ENCODE measurements at places on chromosomes 3 and 15.

DNA sequence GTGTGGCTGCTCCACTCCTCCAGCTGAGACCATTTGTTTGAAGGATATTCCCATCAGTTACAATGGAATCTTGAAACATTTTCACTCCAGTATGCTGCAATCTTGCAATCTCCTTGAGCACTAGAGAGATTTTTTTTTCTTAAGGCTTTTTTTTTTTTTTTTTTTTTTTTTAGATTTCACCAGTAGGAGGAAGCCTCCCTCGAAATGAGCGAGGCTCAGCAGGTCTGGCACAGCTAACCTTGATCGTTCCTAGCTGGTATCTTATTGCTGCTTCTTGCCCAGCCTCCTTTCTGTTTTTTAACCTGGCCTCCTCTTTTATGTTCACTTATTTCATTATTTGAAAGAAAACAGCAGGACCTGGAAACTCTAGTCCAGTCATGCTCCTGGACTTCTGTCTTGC lies 48.1 kb downstream of the RAP2B start:
- DNase-seq = no peak

GRCh38 chr15:70141376-70142071 lies 43.8 kb upstream of the TLE3 start:
- DNase-seq = no peak

DNA sequence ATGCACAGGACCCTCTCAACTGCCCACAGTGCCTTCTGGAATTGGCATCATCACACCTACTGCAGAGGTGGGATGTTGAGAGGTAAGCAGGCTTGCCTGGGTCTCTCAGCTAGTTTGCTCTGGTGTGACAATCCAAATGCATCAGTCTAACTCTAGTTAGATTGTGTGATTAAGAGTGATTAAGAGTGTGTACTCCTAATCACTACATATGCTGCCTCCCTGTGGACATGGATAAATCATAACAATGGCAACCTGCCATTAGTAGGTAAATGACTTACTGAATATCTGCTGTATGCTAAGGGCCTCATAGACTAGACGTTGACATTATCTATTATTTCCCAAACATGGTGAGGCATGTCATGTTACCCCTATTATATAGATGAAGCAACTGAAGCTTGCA lies 342.1 kb downstream of the OCA2 start:
- DNase-seq = no peak

DNA sequence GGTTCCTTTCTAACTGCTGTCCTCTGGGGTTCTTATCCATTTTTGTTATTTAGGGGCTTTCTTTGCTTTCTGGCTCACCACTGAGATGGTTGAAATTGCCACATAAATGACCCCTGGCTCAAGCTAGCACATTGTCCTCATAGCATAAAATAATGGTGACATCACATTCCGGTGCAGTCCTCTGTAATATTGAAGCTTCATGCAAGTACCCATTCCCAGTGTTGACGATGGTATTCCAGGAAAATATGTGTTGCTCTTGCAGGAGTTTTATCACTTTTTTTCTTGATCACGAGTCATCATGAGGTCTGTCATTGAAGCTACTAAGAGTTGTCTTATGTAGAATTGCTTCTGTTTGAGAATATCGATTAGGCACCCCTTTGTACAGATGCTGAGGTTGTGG lies 56.1 kb downstream of the CRTC3 start:
- no peak for DNase-seq

DNA sequence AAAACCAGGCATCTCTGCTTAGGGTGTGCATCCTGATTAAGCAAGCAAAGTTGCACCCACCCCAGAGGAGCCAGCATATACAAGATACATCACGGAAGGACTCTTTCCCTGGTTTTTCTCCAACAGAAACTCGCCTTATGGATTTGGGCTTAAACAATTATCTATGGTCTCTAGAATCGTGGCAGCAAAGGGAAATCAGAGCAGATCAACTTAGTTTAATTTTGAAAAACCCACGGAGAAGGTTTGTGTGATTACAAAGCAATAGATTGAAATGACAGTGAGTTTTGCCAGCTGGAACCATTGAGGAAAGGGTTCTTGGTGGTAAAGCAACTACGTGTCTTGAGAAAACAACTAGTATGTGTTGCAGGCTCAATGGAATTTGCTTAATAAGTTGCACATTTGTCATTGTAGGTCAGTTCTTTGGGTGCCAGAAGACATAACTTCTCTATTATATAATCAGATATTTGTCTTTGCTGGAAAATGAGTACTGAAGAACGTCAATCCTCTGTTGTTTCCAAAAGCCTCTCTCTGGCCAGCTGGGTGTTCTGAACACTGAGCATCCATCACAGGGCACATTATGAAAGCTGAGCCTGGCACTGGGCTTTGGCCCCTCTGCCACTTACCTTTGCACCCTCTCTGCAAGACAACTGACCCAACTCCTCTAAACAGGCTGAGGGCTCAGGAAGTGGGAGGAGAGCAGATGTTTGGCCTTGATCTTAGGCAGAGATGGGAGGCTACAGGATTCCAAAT lies 75.7 kb upstream of the FBN1 start:
- no peak for DNase-seq

DNA sequence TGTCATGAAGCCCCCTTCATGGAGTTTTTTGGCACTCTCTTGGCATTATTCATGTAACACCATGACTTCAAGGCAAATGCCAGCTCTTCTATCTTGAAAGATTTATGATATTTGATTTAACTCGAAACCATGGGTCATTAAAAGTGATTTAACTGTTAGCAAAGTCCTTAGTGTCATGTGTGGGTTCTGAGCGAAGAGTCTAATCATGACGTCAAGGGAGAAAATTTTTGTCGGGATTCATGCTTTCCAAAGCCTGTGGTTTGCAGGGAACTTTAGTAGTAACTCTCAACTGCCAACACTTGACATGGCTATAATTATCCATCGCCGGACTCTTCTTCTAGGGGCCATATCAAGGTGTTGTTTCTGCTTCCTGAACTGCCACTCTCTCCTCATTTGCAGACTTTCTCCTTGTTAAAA lies 11.5 kb downstream of the GXYLT2 start:
- DNase-seq = no peak

DNA sequence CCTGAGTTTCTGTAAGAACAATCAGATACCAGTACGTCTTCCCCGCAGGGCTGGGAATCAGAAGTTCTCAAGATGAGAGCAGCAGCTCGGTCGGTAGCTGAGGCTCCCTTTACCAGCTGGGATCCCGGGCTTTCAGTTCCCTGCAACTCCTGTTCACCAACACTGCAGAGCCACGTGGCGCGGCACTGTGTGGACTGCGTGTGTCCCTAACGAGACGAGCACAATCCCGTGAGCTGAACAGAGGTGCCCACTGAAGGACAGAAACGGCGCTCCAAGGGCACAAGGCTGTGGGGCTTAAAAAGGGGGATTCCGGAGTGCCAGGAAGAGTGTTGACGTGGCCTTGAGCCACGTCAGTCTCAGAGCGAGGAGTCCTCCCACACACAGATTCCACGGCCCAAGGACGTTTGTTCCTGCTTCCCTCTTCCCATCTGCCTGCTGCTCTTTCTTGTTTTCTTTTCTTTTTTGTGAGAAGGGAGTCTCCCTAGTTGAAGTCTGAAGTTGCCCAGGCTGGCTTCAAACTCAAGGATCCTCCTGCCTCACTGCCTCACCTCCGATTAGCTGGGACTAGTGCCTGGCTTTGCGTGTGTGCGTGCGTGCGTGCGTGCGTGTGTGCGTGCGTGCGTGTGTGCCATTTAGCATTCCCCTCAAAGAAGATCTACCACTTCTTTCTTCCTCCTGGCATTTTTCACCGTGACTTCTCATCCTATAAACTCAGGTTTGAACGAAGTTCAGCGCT lies 37.1 kb upstream of the RPL35A start:
- DNase-seq = no peak

DNA sequence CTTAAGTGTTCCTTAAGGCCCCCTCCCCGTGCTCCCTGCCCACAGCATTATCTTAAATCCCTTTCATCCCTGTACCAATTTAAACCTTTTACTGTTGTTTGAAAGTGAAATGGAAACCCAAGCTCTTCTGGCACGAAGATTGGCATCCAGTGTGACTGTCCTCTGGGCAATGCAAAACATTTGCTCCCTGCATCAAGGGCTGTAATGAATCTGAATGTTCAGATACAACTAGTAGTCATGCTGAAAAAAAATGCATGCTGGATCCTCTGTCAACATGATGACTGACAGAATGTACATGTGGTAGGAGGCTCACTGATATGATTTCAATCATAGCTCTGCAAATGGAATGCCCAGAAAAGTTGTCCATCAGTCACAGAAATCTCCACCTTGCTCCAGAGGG lies 8.1 kb upstream of the CDIN1 start:
- no peak for DNase-seq

DNA sequence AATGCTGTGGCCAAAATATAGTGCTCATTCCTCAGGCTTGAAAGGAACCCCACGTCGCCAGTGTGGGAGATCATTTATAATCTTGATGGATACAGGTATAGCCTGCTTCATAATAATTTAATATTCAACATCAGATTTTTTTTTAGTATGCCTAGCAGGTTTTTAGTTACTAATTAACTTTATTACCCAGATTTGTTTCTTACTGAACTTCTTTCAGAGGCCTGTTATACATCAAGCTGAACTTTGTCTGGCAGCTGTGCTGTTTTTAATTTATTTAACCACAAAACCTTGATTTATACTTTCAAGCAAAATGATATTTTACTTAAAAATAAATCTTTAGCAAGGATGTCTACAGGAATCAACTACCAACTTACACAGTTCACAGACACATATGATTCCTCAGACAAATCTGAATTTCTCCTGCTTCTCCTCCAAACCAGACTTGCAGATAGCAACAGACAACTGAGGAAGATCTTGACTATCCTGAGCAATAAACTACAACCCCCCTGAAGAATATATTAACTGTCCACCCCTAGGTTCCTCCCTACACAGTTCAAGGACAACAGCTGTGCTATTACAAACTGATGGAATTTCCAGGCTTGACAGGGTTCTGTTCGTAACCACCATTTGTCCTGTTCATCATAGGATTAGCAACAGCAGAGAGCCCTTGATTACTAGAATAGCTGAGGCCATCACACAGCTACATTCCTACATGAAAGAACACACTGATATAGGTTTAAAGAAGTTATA lies 610 bp downstream of the MAP4 start:
- DNase-seq = no peak

GRCh38 chr15:89936051-89936785 lies 23.5 kb upstream of the ARPIN start:
- no peak for DNase-seq

DNA sequence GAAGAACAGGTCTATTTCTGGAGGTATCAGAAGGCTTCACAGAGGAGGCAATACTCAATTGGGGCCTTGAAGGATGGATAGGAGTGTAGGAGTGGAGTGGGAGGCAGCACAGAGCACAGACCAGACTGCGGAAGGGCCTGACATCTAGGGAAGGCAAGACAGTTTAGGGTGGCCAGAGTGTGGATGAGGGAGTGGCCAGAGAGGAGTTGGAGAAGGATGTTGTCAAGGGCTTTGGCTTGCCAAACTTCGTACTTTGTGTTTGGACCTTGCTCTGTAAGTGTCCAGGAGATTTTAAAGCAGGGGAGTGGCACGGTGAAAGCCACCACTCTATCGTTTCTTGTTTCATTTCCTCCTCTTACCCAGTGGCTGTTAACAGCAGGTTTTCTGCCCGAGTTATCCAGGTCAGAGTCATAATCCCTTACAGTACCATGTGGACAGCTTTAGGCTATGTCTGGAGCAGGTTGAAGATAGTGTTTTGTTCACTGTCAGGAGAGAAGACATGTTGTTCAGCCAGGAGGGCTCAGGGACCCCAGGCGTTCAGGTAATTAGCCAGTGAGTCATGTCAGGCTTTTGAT lies 12.3 kb downstream of the SMAD3 start:
- DNase-seq = no peak

DNA sequence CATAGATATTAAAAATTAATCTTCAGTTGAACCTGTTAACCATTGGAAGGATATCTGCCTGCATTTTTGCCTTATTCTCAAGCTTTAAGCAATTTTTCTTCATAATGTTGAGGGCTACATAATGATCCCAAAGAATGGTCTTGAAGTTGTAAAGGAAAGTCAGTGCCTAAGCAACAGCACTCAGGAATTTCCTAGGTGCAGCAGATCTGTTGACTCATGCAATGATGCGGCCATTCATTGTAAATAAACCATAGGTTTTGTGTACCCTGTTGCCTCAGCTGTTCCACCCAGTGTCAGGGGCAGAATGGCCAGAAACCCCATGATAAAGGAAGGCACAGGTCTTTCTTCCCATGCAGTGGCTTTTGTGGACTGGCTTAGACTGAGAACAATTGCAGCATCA lies 78.4 kb upstream of the TRIM42 start:
- no peak for DNase-seq

GRCh38 chr3:197593046-197593380 lies 37.2 kb upstream of the BDH1 start:
- DNase-seq = no peak

GRCh38 chr15:31554261-31554660 lies 227.6 kb downstream of the KLF13 start:
- DNase-seq = no peak

DNA sequence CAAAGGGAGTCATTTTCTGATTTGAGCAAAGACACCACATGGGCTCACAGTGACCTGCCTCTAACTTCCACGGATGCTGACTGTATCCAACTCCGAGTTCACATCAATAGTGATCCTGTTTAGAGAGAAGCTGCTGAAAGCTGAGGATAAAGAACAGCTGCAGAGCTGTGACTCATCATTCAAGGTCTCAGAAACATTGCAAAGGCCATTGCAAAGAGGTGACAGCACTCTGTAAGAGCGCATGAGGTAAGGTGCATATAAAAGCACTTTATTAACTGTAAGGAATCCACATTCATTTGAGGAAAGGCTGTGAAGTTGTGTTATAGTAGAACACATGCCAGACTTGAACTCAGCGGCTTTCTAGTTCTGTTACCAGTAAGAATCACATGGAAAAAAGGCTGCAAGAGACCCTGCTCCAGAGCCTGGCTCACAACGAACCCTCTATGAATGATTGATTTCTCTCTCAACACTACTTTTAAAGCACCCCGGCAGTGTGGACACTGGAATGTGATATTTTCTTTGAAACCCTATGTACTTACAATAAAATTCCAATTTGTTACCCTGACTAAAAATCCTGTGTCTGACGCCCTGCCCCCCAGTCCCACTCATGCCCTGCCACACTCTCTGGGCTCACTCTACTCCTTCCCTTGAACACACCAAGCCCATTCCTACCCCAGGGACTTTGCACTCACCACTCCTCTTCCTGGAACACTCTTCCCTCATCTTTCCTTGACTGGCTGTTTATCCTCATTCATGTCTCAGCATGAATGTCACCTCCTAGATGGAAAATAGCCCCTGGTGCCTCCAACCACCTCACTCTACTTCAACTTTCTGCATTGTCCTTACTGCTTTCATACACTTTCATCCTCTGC lies 111.2 kb downstream of the LSM3 start:
- DNase-seq = no peak

Measured in C1 segment of cervical spinal cord (tissue), 14 donors.